RPMI7951 (cell line): ENCODE measurements at places on chromosomes 7 and 10.
A peak's percentile ranks its signal among the peaks of the same experiment; 100 is the strongest.

DNA sequence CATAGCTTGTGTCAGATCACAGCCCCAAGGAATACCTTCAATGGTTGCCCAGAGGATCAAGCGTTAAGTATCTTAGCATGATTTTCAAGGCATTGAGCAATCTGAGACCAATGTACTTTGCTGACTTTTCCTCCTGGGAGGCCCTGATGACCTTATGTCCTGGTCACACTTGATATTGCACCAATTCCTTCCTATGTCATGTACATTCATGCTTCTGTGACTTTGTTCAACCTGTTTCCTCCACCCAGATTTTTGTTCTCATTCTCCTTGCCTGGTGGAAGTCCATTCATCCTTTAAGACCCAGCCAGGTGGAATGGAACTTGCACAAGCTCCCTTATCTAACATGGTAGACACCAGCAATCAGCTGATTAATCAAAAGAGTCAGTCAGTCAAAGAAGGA, 160.8 kb downstream of the PFKFB3 start:
- no peak for DNase-seq

- no peak for DNase-seq
Observed at GRCh38 chr10:116699471-116700150, 42.8 kb downstream of the HSPA12A start.

DNA sequence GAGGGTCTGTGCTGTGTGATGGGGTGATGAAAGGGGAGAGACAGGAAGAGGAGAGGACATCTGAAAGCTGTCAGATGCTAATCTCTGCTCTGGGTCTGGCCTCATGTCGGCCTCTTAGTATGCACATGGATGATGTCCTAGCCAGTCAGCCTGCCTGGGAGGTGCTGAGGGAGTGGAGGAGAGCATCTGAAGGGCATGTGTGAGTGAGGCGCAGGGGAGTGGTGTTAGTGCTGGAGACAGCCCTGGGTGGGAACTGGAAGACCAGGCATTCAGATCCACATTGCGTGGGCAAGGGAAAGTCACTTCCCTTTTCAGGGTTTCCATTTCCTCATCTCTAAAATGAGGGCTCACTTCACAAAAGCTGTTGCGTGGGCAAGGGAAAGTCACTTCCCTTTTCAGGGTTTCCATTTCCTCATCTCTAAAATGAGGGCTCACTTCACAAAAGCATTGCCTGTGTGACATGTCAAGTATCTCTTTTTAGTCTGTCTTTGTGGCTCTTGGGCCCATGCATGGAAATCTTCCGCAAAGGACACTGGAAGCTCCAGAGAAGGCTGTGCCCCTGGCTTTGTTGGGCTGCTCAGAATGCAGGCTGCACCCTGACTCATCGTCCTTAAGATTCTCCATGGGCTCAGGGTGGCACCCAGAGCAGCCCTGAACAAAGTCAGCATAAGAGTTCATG, 10.0 kb downstream of the SFTPD start:
- no peak for DNase-seq

GRCh38 chr10:43062402-43063160, 14.3 kb upstream of the RET start:
- DNase-seq = no peak

DNA sequence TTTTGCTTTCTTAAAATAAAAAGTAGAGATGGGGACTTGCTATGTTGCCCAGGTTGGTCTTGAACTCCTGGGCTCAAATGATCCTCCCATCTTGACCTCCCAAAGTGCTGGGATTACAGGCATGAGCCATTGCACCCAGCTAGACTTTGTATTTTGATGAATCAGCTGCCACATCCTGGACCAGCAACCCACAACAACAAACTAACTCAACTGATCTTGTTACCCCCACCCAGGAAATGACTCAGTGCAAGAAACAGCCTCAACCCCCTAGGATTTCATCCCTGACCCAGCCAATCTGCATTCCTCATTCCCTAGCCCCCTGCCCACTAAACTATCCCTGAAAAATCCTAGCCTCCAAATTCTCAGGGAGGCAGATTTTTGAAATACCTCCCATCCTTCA, 123.8 kb downstream of the IPMK start:
- peak; percentile 41 for DNase-seq

DNA sequence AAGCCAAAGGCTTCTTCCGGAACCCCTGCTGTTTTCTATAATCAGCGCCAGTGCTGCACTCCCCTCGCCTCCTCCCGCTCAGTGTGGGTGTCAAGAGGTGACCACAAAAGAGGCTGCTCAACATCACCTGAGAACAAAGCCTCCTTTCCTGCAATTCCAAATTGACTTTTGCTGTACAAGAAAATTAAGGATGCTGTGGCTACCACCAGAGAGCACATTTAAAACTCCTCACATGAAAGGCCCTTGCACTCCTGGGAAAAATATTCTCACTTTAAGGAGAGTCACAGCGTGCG, 96.4 kb downstream of the HIPK2 start:
- no peak for DNase-seq

- no peak for DNase-seq
Observed at GRCh38 chr10:48609899-48610584, 5.2 kb upstream of the ARHGAP22 start.

GRCh38 chr7:2863461-2864066, 19.5 kb upstream of the GNA12 start:
- DNase-seq = peak; percentile 100

GRCh38 chr7:21338728-21339164, 89.1 kb upstream of the SP4 start:
- DNase-seq = no peak
